ENCODE measurements at places on chromosomes 7 and 10. TPM values are rescaled to one million over a fixed set of nuclear protein-coding genes. Genes with fewer than 3 reads are reported as not detected.

CELF2 gene
- 26.7 TPM for polyA plus RNA-seq

GPNMB gene
- polyA plus RNA-seq = 4.8 TPM

FFAR4 gene
- 9.3 TPM for polyA plus RNA-seq

ERVW-1 gene
- not detected for polyA plus RNA-seq

SLC13A4 gene
- polyA plus RNA-seq = 0.01 TPM

PALD1 gene
- 2.3 TPM for polyA plus RNA-seq

PODXL gene
- 31.1 TPM for polyA plus RNA-seq

MYOZ1 gene
- 0.34 TPM for polyA plus RNA-seq

TMEM225B gene
- 1.1 TPM for polyA plus RNA-seq

SGCE gene
- 35.3 TPM for polyA plus RNA-seq

MIOS gene
- 13.5 TPM for polyA plus RNA-seq

SCART1 gene
- 0.93 TPM for polyA plus RNA-seq

GNAT3 gene
- not detected for polyA plus RNA-seq

LAMB1 gene
- 86.0 TPM for polyA plus RNA-seq

STOX1 gene
- polyA plus RNA-seq = 2.4 TPM

FKBP6 gene
- polyA plus RNA-seq = not detected

CABCOCO1 gene
- polyA plus RNA-seq = 0.62 TPM

STYXL1 gene
- polyA plus RNA-seq = 43.9 TPM

LRRC18 gene
- polyA plus RNA-seq = not detected

SPRN gene
- 0.18 TPM for polyA plus RNA-seq

GDF10 gene
- 0.33 TPM for polyA plus RNA-seq

BLNK gene
- 8.0 TPM for polyA plus RNA-seq

CALY gene
- not detected for polyA plus RNA-seq

MALRD1 gene
- 0.06 TPM for polyA plus RNA-seq

MSMB gene
- not detected for polyA plus RNA-seq

HYAL4 gene
- not detected for polyA plus RNA-seq

SLC37A3 gene
- 20.2 TPM for polyA plus RNA-seq

H2BK1 gene
- polyA plus RNA-seq = not detected

PDE6C gene
- not detected for polyA plus RNA-seq

RAPGEF5 gene
- polyA plus RNA-seq = 5.7 TPM

AKR1C4 gene
- not detected for polyA plus RNA-seq

EGFR gene
- 24.4 TPM for polyA plus RNA-seq

PAX4 gene
- not detected for polyA plus RNA-seq

ZWINT gene
- polyA plus RNA-seq = 3.0 TPM

ZPBP gene
- not detected for polyA plus RNA-seq

BTBD16 gene
- polyA plus RNA-seq = 0.34 TPM

CHN2 gene
- 8.9 TPM for polyA plus RNA-seq

MEOX2 gene
- 13.4 TPM for polyA plus RNA-seq

SEMA3A gene
- 1.1 TPM for polyA plus RNA-seq

COL1A2 gene
- 167 TPM for polyA plus RNA-seq

CASP7 gene
- 15.8 TPM for polyA plus RNA-seq

UROS gene
- 56.3 TPM for polyA plus RNA-seq

SFRP5 gene
- polyA plus RNA-seq = 0.11 TPM

ANKRD2 gene
- polyA plus RNA-seq = 0.21 TPM

ACHE gene
- 2.4 TPM for polyA plus RNA-seq

EIF5AL1 gene
- 0.92 TPM for polyA plus RNA-seq

TBXAS1 gene
- 15.7 TPM for polyA plus RNA-seq

PTCD1 gene
- polyA plus RNA-seq = 4.5 TPM

ADRB1 gene
- polyA plus RNA-seq = 0.69 TPM

NPTX2 gene
- polyA plus RNA-seq = 3.3 TPM

TRIM73 gene
- 4.8 TPM for polyA plus RNA-seq

LBX1 gene
- not detected for polyA plus RNA-seq

CCDC146 gene
- 2.9 TPM for polyA plus RNA-seq

CACUL1 gene
- polyA plus RNA-seq = 7.6 TPM

TDRD1 gene
- 0.25 TPM for polyA plus RNA-seq

TRPV6 gene
- 0.42 TPM for polyA plus RNA-seq
